Naive B cell (primary cell): ENCODE measurements at places on chromosomes 5 and 9. TPM values are rescaled to one million over a fixed set of nuclear protein-coding genes. Genes with fewer than 3 reads are reported as not detected.

Gene ACOT12
- not detected for polyA plus RNA-seq

DNA sequence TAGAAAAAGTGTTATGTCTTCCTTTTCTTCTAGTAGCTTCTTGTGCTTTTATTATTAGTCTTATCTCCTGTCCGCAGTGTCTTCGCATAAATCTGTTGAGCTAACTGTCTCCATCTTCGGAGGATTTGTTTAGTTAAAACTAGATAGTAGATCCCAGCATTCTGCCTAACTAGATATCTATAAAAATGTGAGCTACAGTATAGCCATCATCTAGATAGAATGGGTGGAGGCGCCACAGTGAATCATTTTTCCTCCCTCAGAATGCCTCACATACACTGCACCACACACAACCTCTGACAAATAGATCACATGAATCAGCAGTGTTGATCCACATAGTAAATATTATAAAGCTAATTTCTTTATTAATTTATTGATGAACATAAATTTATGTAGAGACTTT lies 220.3 kb upstream of the GAS1 start:
- no peaks in the 10 kb centered on the region for H3K36me3 ChIP-seq
- no peak overlapping the region for H3K27ac ChIP-seq
- H3K4me3 ChIP-seq = no peak overlapping the region
- no peak for DNase-seq
- H3K27me3 ChIP-seq = no peaks in the 10 kb centered on the region
- no peaks in the 10 kb centered on the region for H3K4me1 ChIP-seq

- no peak overlapping the region for H3K4me3 ChIP-seq
- H3K27ac ChIP-seq = no peak overlapping the region
- H3K36me3 ChIP-seq = no peaks in the 10 kb centered on the region
- no peaks in the 10 kb centered on the region for H3K27me3 ChIP-seq
- peaks cover 15% of the 10 kb centered on the region for H3K4me1 ChIP-seq
- no peak for DNase-seq
These were observed 45.6 kb downstream of the USP20 start for GRCh38 chr9:129880654-129881546.

Gene ZFP2
- 3.5 TPM for polyA plus RNA-seq

GRCh38 chr9:98084396-98084795 lies 27.9 kb downstream of the NANS start:
- H3K4me3 ChIP-seq = no peak overlapping the region
- no peak overlapping the region for H3K27ac ChIP-seq
- no peaks in the 10 kb centered on the region for H3K27me3 ChIP-seq
- no peak for DNase-seq
- peaks cover 11% of the 10 kb centered on the region for H3K4me1 ChIP-seq
- no peaks in the 10 kb centered on the region for H3K36me3 ChIP-seq

DNA sequence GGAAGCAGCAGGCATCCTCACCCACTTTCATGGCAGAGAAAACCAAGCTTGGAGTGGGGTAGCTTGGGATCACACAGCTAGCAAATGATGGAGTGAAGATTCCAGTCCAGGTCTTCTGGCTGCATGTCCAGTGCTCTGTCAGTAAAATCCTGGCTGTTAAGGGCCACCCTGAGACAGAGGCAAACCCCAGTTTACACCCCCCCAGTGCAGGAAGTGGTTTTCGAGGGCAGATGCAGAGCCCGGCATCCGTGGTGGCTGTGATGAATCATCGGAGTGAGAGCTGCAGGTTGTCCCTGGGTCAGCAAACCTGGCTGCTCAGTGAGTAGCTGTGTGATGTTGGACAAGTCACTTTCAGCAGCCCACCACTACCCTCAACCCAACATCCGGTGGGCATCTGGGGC lies 115.4 kb downstream of the RGS3 start:
- H3K4me1 ChIP-seq = peaks cover 81% of the 10 kb centered on the region
- no peaks in the 10 kb centered on the region for H3K27me3 ChIP-seq
- H3K4me3 ChIP-seq = peak overlapping the region; percentile 77
- H3K36me3 ChIP-seq = no peaks in the 10 kb centered on the region
